Stimulated activated CD8-positive, alpha-beta memory T cell treated with anti-CD3 and anti-CD28 coated beads, Interleukin-7, amount 100 ng/mL, for 1 hour (primary cell): ENCODE measurements at places on chromosomes 4 and X.

- no peak for DNase-seq
These were observed 582.4 kb upstream of the ADGRL3 start for GRCh38 chr4:60617731-60618130.

- DNase-seq: no peak
These were observed 24.7 kb downstream of the TLR10 start for GRCh38 chr4:38757945-38758600.

- no peak for DNase-seq
These were observed 113.5 kb upstream of the USP9X start for GRCh38 chrX:40971736-40972135.

DNA sequence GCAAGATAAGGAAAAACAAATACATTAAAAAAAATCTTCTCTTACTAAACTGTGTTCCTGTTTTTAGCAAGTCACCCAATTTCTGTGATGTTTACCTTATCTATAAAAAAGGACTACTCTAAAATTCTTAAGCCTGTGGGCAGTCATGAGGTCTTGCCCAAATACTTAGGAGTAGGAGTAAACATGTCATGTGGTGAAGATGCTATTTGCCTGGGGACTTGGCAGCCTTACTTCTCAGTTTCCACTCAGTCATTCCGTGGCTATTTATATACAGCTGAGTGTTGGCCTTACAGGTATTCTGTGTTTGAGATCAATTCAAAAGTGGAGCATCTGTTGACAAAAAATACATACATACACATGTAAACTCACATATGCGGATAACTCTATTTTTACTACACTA, 89.9 kb upstream of the TLR2 start:
- DNase-seq: no peak

- no peak for DNase-seq
These were observed 108.3 kb upstream of the RPS6KA3 start for GRCh38 chrX:20374900-20375438.

DNA sequence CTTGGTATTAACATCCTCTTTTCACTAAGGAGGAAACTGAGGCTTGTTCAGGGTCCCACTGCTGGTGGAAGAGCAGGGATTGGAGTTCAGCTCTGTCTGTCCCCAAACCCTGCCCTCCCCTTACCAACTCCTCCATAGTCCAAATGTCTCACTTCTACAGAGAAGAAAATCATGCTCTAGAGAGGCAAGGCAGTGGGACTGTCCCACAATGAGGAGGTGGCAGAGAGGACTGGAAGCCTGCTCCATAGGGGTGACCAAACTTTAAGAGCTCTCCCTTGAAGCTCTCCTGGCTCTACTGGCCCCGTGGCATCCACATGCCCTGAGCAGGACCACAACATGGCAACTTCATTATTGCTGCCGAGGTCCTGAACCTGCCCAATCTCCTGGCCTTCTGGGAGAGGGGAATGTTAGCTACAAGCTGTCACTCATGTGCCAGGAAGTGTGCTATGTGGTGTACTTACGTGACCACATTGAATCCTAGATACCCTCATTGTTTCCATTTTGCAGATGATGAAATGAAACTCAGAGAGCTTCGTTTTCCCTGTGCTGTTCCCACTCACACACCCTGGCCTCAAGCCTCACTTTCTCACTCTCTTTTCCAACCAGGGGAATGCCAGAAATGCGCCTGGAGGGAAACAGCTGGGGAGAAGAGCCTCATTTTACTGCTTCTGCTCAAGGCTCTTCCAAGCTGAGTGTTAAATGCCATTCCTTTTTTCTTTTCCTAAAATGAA, 71.5 kb downstream of the ANAPC4 start:
- DNase-seq: no peak

DNA sequence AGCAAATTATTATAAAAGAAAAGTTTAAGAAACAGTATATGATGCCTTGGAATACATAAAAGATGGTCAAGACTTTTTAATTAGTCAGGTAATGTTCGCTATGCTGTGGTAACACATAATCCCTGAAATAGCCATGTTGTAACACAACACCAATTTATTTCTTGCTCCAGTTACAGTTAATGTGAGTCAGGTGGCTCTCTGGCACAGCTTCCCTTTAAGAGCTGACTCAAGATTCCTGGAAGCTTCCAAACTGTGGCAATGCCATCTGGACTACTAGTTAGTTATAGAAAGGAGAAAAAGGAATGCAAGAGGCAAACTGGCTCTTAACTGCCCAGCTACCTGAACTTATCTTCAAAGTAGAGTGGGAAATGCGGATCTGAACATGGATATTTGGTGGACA, 210.5 kb downstream of the CHM start:
- no peak for DNase-seq

- no peak for DNase-seq
These were observed 44.0 kb downstream of the ABLIM2 start for GRCh38 chr4:8114456-8115202.

DNA sequence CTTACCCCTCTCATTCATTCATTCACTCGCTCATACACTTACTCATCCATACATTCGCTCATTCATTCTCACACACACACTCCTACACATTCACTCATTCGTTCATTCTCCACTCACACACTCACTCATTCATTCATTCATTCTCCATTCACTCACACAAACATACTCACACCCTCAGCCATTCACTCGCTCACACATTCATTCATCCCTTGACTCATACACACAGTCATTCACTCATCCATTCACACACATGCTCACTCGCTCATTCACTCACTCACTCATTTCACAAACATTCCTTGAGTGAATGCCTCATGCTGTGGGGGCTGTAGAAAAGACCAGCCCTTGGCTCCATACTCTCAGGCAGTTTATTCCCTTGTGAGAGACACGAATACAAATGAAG, 151.1 kb upstream of the MAMLD1 start:
- DNase-seq: no peak

DNA sequence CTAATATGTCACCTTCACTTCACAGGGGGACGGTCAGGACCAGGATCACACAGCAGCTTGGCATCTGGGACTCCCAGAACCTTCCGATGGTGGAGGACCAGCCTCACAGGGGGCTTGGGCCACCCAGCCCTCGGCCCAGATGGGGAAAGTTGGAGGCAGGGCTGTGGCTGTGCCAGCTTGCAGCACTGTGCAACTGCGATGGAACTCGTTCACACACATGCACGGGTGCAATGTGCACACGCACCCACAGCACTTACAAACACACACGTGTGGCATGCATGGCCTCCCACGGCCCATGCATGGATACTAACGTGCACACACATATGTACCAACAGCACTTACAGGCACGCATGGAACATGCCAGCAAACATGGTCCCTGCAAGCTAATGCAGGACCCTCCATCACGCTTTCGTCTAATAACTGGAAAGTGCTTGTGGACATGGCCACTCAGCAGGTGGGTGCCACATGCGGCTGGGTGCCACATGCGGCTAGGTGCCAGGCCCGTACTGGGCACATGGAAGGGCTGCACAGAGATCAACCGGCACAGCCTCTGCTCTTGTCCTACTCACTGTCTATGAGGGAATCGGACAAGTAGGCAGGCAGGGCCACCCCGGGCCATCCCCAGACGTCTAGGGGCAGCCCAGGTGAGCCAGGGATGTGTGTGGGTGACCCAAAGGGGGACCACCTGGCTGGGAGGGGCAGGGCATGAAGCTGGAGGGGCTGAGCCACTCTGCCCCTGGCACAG, 63.2 kb downstream of the ADRA2C start:
- DNase-seq: no peak

DNA sequence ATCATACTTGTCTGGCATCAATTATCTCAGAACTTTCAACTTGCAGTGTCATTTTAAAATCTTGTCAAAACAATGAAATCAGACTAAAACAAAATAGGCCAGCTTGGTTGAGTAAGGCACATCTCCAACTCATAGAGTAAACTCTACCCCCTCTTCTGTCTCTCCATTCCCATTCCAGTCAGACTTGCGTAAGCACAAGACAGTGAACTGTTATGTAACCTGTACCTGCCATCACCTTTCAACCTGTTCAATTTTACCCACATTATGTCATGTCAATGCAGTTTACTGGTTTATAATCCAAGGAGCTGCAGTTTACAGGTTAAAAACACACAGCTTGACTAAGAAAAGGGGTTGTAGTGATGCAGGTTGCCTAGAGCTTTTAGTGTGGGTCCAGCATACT, 8.3 kb downstream of the CDX4 start:
- no peak for DNase-seq

DNA sequence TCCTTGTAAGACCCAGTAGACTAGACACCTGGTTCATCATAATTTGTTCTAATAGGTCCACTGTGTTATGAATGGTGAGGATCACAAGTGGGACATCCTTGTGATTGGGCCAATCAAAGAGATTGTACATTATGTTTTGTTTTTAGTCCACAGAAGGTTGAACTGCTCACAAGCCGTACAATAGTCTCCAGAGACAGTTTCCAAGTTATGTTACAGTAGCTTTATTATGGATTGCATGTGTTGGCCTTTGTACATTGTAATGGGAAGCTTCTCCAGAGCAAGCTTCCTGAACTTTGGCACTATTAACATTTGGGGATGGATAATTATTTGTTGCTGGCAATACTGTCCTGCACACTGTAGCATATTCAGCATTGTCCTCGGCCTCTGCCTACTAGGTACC, 86.1 kb downstream of the MAGEB10 start:
- DNase-seq: no peak

DNA sequence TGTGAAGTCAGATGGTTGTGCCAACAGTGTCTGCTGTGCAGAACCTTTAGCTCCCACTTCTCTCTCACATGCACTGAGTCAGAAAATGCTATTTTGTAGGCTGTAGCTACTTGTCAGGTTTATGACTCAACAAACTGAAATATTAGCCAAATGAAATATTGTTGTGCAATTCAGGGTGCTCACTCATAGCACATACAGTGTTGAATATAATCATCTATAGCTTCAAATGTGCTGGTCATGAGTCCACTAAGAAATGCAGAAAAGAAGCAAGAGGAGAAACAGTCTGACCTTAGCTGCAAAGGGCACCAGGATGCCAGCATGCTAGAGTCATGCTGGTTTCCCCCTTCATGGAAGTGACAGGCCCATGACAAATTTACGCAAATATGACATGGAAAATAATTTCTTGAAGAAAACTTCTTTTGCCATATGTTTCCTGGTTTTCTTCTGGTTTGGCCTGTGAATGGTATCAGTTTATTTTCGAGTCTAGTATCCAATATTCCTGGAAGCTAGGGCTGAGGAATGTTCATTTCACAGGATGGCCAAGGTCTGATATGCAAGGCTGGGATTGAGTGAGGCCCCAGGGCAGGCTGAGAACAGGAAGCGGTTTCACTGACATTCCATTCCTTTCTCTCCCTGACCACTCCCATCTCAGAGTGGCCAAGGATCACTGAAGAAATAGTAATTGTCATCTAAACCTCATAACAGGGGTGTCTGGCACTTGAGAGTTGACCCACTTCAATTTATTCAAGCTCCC, 10.3 kb upstream of the CXCL2 start:
- DNase-seq: no peak

DNA sequence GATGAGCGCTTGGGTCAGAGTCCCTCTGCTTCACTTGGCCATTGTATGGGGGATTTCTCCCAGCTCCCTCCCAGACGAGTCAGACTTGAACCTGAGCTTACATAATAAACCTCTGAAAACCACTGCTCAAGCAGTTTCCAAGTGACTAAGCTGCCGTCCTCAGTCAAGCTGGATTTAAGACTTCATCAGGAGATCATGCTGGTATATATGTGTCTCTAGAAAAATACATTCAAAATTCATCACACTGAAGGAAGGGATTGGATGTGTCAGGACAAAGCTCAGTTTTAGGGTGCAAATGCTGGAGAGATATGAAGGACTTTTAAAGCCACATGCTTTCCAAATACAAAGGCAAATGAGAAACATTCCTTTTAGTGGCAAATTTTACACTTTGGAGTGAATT, 114.3 kb downstream of the QDPR start:
- DNase-seq: no peak

GRCh38 chrX:132033166-132033565, 10.1 kb downstream of the STK26 start:
- no peak for DNase-seq

DNA sequence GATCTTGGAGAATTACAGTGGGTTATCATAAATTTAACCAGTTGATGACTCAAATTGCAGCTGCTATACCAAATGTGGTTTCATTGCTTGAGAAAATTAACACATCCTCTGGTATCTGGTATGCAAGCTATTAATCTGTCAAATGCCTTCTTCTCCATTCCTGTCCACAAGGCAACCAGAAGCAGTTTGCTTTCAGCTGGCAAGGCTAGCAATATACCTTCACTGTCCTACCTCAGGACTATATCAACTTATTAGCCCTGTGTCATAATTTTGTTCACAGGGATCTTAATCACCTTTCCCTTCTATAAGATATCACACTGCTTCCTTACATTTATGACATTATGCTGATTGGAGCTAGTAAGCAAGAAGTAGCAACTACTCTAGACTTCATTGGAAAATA, 110.0 kb upstream of the GPC3 start:
- DNase-seq: no peak

- DNase-seq: no peak
These were observed 373.1 kb upstream of the HS3ST1 start for GRCh38 chr4:11801466-11802446.

DNA sequence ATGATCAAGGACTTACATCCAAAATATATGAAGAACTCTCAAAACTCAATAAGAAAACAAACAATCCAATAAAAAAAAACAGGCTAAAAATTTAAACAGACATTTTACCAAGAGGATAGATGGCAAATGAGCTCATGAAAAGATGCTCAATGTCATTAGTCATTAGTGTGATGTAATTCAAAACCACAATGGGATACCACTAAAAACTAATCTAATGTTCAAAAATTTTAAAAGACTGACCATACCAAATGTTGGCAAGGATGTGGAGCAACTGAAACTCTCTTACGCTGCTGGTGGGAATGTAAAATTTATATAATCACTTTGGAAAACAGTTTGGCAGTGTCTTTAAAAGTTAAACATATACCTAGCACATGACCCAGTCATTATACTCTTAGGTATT, 43.7 kb downstream of the RPS6KA6 start:
- DNase-seq: no peak

- no peak for DNase-seq
These were observed 1382.9 kb downstream of the FAM133A start for GRCh38 chrX:95056901-95057300.

DNA sequence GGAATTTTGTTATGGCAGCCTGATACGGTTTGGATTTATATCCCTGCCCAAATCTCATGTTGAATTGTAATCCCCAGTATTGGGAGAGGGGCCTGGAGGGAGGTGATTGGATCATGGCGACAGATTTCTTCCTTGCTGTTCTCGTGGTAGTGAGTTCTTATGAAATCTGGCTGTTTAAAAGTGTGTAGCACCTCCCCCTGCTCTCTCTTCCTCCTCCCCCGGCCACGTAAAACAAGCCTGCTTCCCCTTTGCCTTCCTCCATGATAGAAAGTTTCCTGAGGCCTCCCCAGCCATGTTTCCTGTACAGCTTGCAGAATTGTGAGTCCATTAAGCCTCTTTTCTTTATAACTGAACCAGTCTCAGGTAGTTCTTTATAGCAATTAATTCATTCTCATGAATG, 37.9 kb downstream of the SUPT20HL2 start:
- DNase-seq: no peak

DNA sequence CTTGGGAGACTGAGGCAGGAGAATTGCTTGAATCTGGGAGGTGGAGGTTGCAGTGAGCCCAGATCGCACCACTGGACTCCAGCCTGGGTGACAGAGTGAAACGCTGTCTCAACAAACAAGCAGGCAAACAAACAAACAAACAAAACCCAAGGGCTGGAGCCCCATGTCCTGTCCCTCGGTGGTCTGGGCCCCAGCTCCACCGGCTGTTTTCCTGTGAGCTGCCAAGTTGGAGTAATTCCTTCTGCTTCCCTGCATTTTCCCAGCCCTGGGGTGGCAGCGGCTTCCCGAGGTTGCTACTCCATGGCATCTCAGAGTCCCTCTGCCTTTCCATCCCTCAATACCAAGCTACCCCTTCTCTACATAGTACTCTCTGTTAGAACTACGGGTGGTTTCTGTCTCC, 43.2 kb downstream of the RGS12 start:
- no peak for DNase-seq

- no peak for DNase-seq
These were observed 207.0 kb downstream of the BCOR start for GRCh38 chrX:39890807-39891206.
